ENCODE measurements at places on chromosomes 1 and 21.

DNA sequence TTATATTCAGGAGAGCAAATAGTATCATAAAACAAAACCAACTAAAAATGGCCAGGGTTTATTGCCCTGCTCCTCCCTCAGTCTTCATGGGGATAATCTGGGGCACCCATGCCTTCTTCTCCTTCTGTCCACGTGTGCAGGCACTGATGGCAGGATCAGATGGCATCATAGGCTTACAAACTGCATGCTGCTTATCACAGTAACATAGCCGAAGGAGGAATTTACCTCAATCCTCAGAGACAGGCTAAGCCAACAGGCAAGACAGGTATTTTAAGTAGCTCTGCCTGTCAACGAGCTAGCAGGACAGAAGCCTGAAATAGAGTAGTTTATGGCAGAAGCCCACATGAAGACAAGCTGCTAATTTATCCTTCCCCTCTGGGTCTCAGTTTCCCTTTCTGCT, 9.4 kb downstream of the LAMB3 start:
- DNase-seq, result no peak

DNA sequence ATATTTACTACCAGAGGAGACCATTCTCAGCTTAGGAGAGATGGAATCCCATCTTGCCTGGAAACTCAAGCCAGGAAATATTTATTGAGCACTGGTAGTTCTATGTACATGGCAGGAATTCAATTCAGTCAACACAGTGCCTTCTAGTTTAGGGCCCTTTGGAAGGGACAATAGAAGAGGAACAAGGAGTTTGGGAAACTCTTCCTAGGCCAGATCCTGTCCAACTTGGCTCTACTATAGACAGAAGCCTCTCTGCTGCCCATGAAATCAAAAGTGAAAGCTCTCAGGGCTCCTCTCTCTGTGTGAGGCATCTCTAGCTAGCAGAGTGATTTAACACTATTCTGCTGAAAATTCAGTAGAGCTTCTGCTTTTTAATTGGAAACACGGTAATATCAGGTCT, 244.6 kb upstream of the MAP1LC3C start:
- no peak for DNase-seq

GRCh38 chr1:162475089-162475488, 22.5 kb upstream of the UHMK1 start:
- no peak for DNase-seq

DNA sequence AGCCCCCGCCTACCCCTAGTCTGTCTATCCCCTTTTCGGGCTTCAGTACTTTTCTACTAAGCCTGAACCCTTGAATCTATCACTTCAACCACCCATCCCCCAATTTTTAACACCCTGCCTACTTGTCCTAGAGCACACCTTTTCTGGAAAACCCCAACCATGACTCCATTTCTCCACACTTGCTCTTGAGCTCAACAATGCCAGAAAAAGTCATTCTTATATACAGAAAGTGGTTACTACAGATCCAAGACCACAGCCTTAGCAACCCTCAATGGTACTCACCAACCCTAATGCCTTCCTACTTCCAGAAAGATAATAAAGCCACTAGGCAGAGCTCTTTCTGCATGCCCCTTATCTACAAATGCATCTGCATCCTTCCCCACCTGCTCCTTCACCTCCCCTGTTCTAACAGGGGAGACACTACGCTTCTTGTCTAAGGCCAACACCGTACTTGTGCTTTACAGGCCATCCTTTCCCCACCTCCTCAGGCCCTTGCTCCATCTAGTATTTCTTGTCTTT, 41.2 kb downstream of the DMAP1 start:
- DNase-seq, result no peak

DNA sequence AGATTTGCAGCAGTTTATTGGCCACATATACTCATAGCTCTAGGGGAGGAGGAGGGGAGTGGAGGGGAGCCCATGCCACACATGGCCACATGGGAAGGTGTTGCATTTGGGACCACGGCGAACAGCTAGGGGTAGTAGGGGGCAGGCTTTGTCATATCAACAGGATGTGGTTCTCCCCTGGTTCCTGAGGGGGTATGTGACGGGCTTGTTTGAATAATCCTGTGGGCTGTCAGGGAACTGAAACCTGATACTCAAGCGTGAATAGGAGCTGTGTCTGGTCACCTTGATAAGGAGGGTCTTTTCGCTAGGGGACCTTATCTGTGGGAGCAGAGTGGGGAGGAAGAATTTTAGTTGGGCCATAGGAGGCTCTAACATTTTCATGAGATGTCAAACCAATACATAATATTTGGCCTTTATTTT, 264.7 kb downstream of the CTH start:
- no peak for DNase-seq

DNA sequence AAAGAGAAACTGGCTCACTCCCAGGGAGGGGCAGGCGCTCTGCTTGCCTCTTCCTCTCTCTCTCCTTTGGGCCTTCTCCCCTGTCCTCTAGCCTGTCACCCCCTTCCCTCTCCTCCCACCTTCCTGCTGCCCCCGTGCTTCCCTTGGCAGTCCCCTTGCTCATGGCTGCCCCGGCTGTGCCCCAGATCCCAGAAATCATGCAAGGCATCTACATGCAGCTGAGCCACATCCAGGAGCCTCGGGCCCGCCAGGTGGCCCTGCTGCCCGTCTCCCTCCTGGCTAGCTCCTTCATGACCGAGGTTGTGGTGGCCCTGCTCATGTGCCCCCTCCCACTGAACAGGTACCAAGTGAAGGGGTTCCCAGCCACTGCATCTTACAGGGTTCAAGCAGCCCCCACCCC, 36.0 kb upstream of the TTC4 start:
- no peak for DNase-seq

GRCh38 chr21:17416139-17416538, 96.7 kb upstream of the CXADR start:
- no peak for DNase-seq
